CD4-positive, CD25-positive, alpha-beta regulatory T cell (primary cell): ENCODE measurements at places on chromosomes 3 and 15. TPM values are rescaled to one million over a fixed set of nuclear protein-coding genes. Genes with fewer than 3 reads are reported as not detected.

GRCh38 chr3:126349611-126350501, 7.4 kb downstream of the KLF15 start:
- no peak overlapping the region for H3K4me3 ChIP-seq
- H3K4me1 ChIP-seq = no peaks in the 10 kb centered on the region
- no peak overlapping the region for H3K27ac ChIP-seq
- no peaks in the 10 kb centered on the region for H3K27me3 ChIP-seq

- no peaks in the 10 kb centered on the region for H3K36me3 ChIP-seq
- peaks cover 1% of the 10 kb centered on the region for H3K27me3 ChIP-seq
- H3K27ac ChIP-seq = no peak overlapping the region
- H3K4me1 ChIP-seq = no peaks in the 10 kb centered on the region
- DNase-seq = no peak
- H3K4me3 ChIP-seq = no peak overlapping the region
Observed at GRCh38 chr3:194562986-194563385, 70.2 kb downstream of the TMEM44 start.

GRCh38 chr3:18745472-18745871, 320.3 kb upstream of the SATB1 start:
- H3K36me3 ChIP-seq = no peaks in the 10 kb centered on the region
- H3K27ac ChIP-seq = no peak overlapping the region
- H3K27me3 ChIP-seq = no peaks in the 10 kb centered on the region
- DNase-seq = no peak

DNA sequence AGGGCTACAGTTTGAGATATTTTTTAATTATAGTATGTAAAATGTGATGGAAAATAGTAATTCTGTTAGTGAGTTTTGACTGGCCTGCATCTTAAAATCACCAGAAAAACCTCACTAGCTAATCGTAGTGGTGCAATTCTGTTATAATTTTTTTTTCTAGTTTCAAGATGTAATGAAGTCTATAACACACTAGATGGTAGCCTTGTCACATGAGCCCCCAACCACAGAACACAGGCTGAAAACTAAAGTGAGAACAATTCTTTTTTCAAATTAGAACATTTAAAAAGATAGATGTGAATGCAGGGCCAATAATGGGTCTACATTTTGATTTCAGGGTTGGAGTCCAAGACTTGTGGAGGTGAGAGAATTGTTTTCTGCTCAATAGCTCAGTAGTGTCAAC, 83.3 kb upstream of the KCNH8 start:
- no peaks in the 10 kb centered on the region for H3K4me1 ChIP-seq
- DNase-seq = peak; percentile 4
- no peak overlapping the region for H3K27ac ChIP-seq
- H3K27me3 ChIP-seq = no peaks in the 10 kb centered on the region
- no peaks in the 10 kb centered on the region for H3K36me3 ChIP-seq

The ZDHHC3 gene
- 55.8 TPM for total RNA-seq

DNA sequence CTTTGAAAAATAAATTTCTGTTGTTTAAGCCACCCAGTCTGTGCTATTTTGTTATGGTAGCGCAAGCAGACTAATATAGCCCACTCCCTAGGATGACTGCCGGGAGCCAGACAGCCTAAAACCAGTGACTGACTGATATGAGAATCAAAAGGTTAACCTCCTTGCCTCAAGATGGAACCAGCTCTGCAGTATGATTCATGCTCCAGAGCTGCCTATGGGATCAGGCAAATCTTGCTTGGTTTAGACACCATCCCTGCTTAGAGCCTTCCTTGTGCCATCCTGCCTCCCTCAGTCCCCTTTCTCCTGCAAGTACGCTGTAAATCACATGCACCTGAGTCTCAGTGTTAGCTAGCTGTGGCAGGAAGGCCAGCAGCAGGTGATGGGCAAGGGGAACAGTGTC, 39.3 kb downstream of the TRANK1 start:
- H3K27me3 ChIP-seq = no peaks in the 10 kb centered on the region
- H3K36me3 ChIP-seq = peaks cover 12% of the 10 kb centered on the region
- DNase-seq = no peak
- H3K4me3 ChIP-seq = peak overlapping the region; percentile 100

GRCh38 chr3:129461022-129461421, 21.0 kb downstream of the IFT122 start:
- H3K4me3 ChIP-seq = no peak overlapping the region
- H3K27ac ChIP-seq = no peak overlapping the region
- DNase-seq = no peak
- H3K27me3 ChIP-seq = no peaks in the 10 kb centered on the region
- H3K4me1 ChIP-seq = no peaks in the 10 kb centered on the region
- H3K36me3 ChIP-seq = peaks cover 10% of the 10 kb centered on the region

- no peaks in the 10 kb centered on the region for H3K27me3 ChIP-seq
- no peak for DNase-seq
- no peaks in the 10 kb centered on the region for H3K4me1 ChIP-seq
- no peak overlapping the region for H3K27ac ChIP-seq
- no peaks in the 10 kb centered on the region for H3K36me3 ChIP-seq
Observed at GRCh38 chr3:59143447-59143846, 93.6 kb upstream of the CFAP20DC start.
